ENCODE measurements at places on chromosomes 1 and 21.

DNA sequence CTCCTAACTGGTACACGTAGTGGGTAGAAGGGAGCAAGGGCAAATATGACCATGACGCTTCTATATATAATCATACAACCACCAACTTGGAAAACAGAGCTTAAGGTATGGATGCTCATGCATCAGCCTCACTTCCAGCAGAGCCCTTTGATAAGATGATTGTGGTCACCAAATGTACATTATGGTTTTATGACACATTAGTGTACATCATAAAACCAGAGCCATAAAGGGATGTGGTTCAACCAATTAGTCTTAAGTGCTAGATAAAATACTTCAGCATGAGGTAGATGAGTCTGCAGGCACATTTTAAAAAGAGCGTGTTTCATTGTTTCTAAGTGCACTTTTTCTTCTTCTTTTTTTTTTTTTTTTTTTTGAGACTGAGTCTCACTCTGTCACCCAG is 43.7 kb downstream of the NIBAN1 start:
- DNase-seq: no peak

- no peak for DNase-seq
Measured at GRCh38 chr21:41242238-41242829, 74.3 kb upstream of the FAM3B start.

DNA sequence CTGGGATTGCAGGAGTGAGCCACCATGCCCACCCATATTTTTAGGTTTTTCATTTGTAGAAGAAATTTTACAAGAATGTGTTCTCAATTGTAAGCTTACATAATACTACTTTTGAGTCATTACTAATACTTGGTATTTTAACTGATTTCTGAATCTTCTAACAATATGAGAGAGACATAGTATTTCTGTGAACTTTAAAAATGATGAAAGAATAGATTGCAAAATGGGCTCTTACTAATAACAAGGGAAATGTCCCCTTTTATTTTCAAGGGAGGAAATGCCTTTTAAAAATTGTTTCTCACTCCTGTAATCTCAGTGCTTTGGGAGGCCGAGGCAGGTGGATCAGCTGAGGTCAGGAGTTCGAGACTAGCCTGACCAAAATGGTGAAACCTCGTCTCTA is 5.9 kb downstream of the AGO3 start:
- DNase-seq: no peak

- DNase-seq: peak; percentile 30
Measured at GRCh38 chr1:236142253-236143103, at the start of gene GPR137B. GPR137B (plus strand) TSS chr1:236142539; CDS start chr1:236142623, 84 bp downstream.

- no peak for DNase-seq
Measured at GRCh38 chr1:26784886-26785285, 2.9 kb upstream of the PIGV start.

DNA sequence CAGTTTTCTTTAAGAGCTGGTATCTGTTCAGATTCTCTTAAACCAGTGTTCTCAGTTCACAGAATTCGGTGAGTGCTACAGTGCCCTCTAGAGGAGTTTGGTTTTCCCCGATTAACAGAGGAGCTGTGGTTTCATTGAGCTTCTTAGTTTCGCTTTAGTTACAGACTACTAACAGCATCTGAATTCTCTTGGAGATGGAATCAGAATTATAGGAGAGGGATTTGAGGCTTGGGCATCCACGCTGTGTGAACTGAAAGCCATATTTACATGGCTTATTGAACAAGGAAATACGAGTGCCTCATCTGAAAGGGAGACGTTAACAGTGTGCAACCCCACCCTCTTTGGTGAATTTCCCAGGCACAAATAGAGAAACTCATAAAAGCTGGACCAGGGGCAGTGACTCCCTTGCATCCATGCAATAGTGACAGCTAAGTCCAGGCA is 202.0 kb downstream of the USH2A start:
- DNase-seq: no peak

DNA sequence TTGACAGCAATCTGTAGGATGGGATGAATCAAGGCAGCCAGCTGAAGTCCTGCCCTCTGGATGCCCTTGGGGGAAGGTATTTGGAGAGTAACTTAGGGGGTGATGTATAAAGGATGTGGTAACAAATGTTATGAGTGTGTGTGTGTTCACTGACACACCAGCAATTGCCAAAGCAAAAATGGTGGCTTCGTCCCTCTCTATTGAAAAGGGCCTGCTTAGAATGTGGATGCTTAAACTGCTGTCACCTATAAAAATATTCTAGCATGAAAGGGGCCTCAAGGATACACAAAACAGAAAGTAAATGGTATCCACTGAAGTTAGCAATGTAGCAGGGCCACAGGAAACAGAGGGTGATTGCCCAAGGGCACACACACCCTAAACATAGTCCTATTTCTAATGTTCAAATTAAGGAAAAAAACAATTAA is 15.1 kb upstream of the AIM2 start:
- DNase-seq: no peak

DNA sequence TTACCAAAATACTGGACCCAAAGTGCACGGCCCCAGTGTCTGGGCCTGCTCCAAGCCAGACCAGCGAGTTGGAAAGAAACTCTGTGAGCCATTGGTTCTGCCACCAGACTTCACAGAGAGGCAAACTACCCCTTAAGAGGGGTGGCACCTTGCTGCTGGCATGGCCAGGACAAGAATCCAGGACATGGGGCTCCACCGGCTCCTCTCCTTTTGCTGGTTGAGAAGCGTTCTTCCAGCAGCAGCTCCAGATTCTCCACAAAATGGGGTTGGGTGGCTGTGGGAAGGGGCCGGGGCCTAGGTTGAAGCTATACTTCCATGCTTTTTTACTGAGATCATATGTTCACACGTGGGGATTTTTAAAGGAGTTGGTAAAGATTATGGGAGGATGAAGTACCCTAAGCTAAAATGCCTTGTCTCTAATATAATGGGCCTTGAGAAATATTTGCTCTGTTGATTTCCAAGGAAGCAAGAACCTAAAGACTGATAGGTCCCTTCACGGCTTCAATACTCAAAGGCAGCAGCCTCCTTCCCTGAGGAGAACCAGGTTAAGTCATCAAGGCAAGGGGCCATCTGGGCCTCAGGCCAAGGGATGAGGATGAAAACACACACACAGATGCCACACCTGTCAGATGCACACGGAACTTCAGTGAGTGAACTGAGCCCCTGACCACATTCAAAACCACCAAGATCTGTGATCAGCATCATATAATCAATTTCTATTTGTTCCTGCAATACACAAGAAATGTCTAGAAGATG is 3.1 kb downstream of the C1orf198 start:
- DNase-seq: no peak

GRCh38 chr1:2104621-2105427 is 54.6 kb downstream of the PRKCZ start:
- no peak for DNase-seq

- DNase-seq: no peak
Measured at GRCh38 chr21:39727401-39728120, 17.4 kb upstream of the IGSF5 start.

DNA sequence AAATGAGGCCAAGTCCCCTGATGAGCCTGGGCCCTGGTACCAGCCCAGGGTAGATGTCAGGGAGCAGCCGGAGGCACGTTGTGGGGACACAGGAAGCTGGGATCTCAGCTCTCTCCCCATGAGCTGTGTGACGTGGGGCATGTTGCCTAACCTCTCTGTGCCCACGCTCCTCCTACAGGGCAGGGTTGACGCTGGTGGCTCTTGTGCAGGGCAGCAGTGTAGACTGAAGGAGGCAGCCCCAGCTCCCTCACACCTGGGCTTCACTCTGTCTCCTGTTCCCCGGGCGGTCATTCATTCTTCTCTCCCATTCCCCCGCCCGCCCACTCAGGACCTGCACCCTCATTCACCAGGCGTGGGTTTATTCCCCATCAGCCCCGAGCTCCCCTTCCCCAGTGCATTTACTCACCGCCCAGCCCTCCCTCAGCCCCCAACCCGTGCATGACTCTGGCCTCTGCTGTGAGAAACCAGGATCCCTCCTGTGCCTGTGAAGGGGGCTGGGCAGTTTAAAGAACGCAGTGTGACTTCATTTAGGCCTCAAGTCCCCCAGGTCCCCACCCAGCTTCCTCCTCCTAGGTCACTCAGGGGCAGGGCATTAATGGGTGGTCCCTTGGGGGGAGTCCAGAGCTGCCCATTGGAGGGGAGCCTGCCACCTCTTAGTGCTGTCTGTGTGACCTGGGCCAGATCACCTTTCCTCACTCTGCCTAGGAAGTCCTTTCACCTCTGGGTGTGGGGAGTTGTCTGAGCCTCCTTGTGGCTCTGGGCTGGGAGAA is 285.7 kb downstream of the PTPRU start:
- no peak for DNase-seq

- no peak for DNase-seq
Measured at GRCh38 chr1:36571106-36571505, 88.4 kb upstream of the CSF3R start.

- no peak for DNase-seq
Measured at GRCh38 chr1:47608296-47608875, 170.5 kb downstream of the FOXD2 start.

DNA sequence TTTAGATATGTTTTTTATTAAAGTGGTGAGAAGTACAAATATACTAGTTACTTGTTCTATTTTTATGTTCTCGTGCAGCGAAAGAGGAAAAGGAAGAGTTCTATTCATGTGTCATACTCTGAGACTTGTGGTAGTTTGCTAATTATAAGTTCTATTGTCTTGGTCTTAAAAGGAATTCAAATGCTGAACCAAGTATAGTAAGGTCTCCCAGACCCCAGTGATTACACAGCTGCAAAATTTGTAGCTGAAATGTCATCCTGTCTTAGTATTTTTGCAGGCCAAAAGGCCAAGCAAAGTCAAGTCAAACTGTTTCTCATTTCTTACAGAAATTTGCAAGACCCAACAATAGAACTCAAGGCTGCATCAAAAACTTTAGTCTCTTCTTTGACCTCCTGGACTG is 268.7 kb downstream of the CHRM3 start:
- DNase-seq: no peak

DNA sequence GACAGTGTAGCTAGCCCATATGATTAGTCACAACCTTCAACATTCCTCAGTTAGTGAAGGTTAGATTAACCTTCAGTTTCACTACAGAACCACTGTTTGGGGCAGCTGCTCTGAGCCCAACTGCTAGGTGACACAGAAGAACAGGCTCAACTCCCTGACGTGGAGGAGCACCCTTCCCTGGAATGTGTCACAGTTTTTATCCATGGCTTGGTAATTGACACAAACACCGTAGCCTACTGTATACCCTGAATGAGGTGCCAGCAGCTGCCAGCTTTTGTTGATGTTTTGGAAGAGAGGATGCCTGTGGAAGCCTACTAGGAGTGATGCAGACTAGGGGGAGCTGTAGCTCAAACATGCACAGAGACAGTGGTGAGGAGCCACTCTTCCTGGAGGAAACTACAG is 56.6 kb upstream of the CR2 start:
- no peak for DNase-seq

DNA sequence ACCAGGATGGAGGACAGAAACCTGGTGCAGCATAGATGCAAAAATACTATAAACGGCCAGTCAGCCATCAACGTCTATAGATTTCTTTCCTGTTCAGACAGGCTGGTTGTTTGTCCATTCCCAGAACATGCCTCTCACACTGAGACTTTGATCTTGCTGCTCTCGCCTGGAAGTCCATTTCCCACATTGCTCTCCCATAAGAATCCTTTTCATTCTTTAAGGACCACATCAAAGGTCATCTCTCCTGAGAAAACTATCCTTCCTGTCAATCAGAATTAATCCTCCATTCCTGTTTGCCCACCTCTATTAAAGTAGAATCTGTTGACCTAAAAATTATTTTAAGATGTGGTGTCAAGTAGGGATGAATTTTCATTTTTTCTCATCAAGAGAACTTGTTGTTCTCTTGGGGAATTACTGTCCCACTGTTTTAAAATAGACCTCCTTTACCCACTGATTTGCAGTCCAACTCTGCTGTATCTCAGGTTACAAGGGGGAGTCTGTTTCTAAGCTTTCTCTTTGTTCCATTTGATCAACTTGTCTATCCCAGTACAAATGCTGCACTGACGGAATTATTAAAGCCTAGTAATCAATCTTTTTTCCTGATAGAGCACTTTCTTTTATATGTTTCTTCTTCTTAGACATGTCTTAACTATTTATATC is 172.7 kb downstream of the PATJ start:
- DNase-seq: no peak

- no peak for DNase-seq
Measured at GRCh38 chr1:42888013-42888633, 41.7 kb downstream of the ZNF691 start.

- DNase-seq: no peak
Measured at GRCh38 chr1:112605633-112606327, 13.2 kb downstream of the ST7L start.

- DNase-seq: no peak
Measured at GRCh38 chr1:59151860-59152259, 145.0 kb upstream of the FGGY start.

DNA sequence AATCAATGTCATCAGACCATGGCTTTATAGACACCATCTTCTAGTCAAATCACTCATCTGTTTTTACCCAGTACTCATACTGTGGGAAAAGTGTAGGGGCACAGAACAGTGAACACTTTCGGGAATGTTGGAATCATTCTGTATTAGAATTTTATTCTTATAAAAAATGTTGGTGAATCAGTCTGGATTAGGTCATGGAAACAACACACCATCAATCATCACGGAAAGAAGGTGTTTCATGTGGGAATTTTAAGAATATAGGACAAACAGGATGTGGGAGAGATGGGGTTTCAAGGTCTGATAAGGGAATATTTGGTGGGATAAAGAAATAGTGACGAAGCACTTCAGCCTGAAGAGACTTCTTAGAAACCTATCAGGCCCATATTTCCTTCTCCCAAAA is 17.3 kb downstream of the GBP1 start:
- DNase-seq: no peak

- no peak for DNase-seq
Measured at GRCh38 chr1:167500283-167500860, 18.0 kb downstream of the CD247 start.

DNA sequence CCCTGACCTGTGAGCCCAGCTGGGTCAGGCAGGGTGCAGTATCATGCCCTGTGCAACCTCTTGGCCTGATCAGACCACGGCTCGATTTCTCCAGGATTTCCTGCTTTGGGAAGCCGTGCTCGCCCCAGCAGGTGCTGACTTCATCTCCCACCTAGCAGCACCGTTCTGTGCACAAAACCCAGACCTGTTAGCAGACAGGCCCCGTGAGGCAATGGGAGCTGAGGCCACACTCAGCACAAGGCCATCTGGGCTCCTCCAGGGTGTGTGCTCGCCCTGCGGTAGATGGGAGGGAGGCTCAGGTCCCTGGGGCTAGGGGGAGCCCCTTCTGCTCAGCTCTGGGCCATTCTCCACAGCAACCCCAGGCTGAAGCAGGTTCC is 29.6 kb downstream of the SLC19A1 start:
- DNase-seq: no peak

DNA sequence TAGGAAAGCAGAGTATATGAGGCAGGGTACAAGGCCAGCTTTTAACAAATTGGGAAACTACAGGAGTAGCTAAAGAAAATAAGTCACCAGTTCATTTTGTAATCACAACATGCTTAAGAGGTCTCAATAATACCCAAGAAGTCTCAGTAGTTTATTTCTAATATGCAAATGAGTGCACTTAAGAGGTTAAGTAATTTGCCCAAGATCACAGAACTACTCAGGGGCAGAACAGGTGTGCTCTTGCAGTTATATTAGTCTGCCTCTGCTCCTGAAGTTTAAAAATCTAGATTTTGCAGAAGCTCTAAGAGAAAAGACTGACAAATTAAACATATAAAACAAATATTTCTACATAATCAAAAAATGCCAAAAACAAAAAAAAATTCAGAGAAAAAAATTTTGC is 6.9 kb downstream of the EPS15 start:
- DNase-seq: no peak

GRCh38 chr1:20308569-20308968 is 17.9 kb downstream of the VWA5B1 start:
- DNase-seq: no peak
